ENCODE measurements at places on chromosomes 1 and 21.

GRCh38 chr1:31855038-31855845, 39.4 kb upstream of the SPOCD1 start:
- DNase-seq: no peak

- no peak for DNase-seq
Measured at GRCh38 chr1:89675677-89676076, 42.8 kb downstream of the LRRC8C start.

GRCh38 chr1:6923955-6924881, 139.0 kb downstream of the CAMTA1 start:
- no peak for DNase-seq

- no peak for DNase-seq
Measured at GRCh38 chr1:2635361-2636010, 2.7 kb upstream of the MMEL1 start.

DNA sequence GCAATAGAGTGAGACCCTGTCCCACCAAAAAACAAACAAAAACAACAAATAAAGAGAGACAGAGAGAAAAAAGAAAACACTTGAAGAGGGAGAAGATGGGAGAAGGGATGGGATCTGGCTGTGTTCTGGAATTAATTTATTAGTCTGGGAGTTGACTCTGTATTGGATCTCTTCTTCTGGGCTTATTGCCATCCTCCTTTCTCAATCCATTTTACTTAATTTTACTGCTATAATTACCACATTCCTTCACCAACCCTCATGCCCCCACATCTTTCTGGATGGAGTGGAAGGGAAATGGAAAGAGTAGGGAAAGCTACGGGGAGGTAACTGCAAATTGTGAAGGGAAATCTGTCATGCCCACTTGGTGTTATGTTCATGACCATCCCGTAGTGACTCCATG, 42.9 kb downstream of the FMN2 start:
- DNase-seq: no peak

DNA sequence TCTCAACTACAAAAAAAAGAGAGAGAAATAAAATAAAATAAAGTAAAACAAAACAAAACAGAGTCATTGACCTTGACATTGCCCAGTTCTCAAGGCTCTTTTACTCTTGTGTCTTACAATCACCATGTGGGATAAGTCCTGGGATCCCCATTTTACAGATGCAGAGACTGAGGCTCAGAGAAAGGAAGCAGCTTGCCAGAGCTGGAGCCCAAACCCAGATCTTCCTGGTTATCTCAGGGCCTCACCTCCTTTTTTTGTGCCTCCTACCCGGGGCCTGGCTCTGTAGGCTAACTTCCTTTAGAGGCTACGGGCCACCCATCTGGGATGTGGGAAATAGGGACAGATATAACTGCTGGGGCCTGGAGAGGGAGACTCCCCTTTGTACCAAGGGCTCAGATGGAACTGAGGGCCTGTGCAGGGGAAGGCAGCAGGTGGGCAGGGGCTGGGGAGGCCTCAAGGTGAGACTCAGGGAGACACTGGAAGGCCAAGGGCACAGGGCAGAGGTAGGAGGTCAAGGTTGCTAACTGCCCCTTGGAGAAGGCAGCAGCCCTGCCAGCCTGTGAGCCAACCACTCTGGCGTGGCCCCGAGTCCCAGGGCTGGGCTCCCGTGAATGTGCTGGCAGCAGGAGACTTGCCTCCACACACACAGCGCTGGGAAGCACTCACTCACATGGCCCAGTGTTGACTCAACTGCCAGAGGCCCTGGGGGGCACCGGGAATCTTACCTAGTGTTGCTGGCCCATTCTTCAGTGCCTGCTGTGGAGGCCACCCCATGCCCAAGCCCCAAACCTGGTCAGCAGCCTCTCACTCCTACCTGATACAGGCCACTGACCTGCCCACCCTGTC, 6.5 kb upstream of the ECE1 start:
- DNase-seq: no peak

DNA sequence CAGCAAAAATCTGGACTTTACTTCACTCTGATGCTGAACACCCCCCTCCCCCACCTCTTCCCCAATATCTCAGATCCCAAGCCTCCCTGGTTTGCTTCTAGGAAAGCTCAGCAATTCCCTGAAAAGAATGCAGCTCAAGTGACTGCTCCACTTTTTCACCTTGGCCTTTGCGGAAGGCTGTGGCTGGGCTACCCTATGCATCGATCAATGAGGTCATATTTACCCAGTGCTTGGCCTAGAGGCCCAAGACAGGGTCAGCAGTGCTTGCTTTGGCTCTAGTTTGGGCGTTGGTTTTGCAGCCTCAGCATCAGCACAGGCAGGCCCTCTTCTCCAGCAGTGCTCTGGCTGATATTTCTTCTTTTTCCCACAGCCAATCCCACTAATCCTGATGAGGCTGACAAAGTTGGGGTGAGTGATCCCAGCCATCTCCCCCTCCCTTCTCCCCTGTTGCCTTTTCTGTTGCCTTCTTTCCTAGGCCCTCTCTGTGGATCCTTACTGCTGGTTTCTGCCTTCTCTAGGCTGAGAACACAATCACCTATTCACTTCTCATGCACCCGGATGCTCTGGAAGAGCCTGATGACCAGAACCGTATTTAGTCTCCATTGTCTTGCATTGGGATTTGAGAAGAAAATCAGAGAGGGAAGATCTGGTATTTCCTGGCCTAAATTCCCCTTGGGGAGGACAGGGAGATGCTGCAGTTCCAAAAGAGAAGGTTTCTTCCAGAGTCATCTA, 14.2 kb downstream of the FCGR2B start:
- DNase-seq: no peak

GRCh38 chr1:32703479-32704291, 1.1 kb upstream of the SYNC start:
- no peak for DNase-seq

Data from activated CD4-positive, alpha-beta memory T cell treated with anti-CD3 and anti-CD28 coated beads, Interleukin-2, amount 10 ng/mL, durations not matched to agents 7 days and 5 days (primary cell).